Subcutaneous adipose tissue (tissue), 4 donors: ENCODE measurements at places on chromosomes 12 and 14. TPM values are rescaled to one million over a fixed set of nuclear protein-coding genes. Genes with fewer than 3 reads are reported as not detected.

The CABP1 gene
- total RNA-seq = not detected

The SIX1 gene
- 8.8 TPM for total RNA-seq

The TSPAN19 gene
- total RNA-seq = not detected

The AQP5 gene
- not detected for total RNA-seq

The PLEKHH1 gene
- total RNA-seq = 1.3 TPM
